ENCODE measurements at places on chromosomes 12 and 14.
A peak's percentile ranks its signal among the peaks of the same experiment; 100 is the strongest.

DNA sequence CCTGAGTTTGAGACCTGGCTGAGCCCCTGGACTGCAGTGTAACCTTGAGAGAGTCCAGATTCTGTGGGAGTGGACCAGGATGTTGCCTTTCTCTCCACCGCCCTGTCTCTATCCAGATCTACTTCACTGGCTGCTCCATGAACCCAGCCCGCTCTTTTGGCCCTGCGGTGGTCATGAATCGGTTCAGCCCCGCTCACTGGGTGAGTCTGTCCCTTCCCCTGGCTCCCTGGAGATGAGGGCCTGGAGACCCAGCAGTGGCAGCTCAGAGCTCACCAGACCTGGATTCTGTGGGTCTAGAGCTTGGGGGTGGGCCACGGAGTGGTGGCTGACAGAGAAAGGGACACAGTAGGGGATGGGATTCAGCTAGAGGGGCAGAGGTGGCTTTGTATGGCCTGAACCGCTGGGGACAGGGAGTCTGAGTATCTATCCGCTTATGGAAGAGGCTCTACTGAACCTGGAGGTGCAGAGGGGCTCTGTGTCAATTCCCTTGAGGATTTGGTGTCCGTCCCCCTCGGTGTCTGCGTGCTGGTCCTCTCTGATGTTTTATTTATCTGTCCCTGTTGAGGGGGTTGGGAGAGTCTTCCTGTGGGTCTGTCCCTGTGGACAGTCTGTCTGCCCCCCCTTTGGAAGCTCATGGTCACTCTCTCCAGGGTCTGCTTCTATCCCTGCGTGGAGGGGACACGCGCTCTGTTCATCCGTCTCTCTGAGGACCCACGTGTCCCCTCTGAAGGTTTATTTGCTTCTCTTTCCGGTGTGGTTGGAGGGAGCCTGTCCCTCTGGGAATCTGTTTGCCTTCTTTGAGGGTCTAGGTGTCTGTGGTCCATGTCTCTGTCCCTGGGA is 2.5 kb downstream of the AQP5 start:
- no peak for DNase-seq

DNA sequence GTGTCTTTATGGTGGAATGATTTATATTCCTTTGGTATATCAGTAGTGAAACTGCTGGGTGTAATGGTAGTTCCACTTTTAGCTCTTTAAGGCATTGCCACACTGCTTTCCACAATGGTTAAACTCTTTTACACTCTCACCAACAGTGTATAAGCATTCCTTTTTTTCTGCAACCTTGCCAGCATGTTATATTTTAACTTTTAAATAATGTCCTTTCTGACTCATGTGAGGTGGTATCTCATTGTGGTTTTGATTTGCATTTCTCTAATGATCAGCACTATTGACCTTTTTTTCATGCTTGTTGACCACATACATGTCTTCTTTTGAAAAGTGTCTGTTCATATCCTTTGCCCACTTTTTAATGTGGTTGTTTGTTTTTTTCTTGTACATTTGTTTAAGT is 142.5 kb downstream of the MSRB3 start:
- DNase-seq, result no peak

GRCh38 chr12:66144791-66145754 is 14.5 kb upstream of the LLPH start:
- peak; percentile 2 for DNase-seq

DNA sequence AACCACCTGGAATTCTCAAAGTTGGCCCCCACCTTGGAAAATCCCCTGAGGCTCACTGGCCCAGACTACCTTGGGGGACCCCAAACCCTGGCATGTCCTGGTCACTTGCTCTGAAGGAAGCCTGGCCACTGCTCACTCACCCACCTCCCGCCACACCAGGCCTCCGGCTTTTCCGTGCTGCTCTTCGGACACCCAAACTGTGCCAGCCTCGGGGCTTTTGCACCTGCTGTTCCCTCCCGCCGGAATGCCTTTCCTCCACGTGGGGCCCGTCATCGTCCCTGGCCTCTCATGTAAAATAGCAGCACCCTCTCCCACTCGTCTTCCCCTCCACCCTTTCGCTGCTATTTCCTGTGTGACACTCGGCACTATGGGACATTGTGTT is 87.2 kb upstream of the NCOR2 start:
- DNase-seq, result no peak

DNA sequence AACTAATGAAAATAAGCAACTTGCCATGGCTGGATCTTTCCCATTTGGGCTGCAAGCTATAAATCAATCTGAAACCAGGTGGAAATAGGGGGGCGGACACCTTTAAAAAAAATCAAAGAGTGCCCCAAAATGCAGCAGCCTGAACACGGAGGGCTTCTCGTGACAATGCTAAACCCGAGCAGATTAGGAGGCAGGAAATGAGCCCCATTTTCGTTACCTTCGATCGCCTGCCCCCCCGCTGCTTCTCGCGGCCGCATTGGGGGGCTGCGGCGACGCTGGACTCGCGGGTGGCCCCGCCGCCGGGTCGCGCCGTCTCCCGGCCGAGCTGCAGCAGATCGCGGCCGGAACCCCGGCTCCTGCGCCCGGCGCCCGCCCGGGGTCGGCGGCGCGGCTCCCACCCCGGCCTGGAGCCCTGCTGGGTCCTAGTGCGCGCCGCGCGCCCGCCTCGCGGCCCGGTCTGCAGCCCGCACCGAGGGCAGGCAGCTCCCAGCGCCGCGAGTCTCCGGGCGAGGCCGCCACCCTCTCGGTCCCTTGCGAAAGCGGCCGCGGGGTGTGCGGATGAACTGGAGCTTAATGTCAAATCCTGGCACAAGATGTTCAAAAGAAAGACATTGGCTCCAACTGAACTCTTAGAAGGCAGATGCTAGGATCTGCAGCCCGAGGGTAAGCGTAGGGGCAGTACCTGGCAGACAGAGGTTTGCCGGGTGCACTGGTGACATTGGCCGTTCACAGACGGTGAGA is 201.9 kb upstream of the FOXN3 start:
- DNase-seq, result peak; percentile 14

DNA sequence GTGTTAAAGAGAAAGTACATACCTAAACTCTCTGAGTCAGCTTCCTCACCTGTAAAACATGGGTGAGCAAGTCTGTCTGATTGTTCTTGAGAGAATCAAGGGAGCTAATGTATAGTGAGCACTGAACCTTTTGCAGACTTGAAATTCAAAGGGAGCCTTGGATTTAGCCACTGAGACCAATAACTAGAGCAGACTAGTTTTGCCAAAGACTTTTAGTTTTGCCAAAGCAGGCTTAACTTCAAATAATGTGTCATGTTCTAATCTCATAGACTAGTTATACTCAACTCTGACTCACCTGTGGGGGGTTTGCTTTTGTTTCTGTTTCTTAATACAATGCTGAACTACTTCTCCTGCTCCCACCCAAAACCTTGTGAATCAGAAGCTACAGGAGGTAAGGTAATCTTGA is 123.7 kb downstream of the SLC25A21 start:
- DNase-seq, result no peak

GRCh38 chr14:22821193-22822015 is 6.2 kb upstream of the SLC7A7 start:
- no peak for DNase-seq

- no peak for DNase-seq
Measured at GRCh38 chr12:52774629-52775250, 2.4 kb downstream of the KRT76 start.

- DNase-seq, result no peak
Measured at GRCh38 chr14:96538097-96538989, 36.2 kb downstream of the PAPOLA start.

GRCh38 chr14:72292689-72293024 is 360.4 kb downstream of the RGS6 start:
- no peak for DNase-seq

DNA sequence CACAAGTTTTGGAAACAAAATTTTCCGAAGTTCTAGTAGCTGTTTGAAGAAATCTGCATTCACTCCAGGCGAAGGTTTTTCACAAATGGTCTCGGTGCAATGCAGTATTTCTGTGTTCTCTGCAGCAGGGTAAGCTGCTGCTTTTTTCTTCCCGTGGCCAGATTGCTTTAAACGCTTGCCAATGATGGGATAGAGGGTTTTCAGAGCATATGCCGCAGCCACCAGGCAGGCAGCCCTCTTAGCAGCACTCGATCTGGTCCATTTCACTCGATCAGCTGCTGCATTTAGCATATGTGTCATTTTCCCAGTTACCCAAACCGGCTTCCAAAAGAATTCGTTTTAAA is 315 bp downstream of the ABCD2 start:
- no peak for DNase-seq

- DNase-seq, result no peak
Measured at GRCh38 chr12:14960548-14961465, 594 bp downstream of the ARHGDIB start.

- DNase-seq, result no peak
Measured at GRCh38 chr12:63777340-63777739, 2.4 kb upstream of the RXYLT1 start.

- DNase-seq, result no peak
Measured at GRCh38 chr12:67333649-67334048, 64.5 kb downstream of the CAND1 start.

GRCh38 chr14:65470404-65470880 is 57.9 kb downstream of the FUT8 start:
- no peak for DNase-seq

DNA sequence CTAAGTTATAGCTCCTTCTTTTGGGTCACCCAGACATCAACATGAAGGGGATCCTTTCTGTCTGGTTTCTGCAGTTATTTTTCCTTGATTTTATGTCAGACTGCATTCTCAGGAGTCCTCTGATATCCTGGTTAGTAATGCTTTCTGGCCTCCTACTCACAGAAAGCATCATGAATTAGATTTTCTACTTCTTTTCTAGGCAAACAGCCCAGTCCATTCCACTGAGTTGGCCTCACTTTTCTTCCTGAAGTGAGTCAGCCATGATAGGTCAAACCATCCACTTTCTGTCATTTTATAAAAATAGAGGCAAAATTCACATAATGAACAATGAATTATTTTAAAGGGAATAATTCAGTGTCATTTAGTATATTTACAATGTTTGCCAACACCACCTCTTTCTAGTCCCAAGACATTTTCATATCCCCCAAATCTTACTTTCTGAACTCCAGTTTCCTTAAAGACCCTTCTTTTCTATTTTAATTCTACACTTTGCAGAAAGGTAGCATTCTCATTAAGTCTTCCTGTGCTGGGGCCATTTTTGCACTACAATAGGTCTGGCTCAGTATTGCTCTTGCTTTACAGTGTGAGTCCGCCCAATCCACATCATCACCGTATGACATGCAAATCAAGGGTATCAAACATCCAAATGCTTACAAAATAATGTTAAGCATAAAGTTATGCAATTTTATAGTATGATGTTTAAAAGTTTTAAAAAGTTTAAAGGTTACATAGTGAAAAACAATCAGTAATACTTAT is 95.1 kb downstream of the UNC79 start:
- DNase-seq, result no peak

- DNase-seq, result no peak
Measured at GRCh38 chr12:106171117-106171750, 32.5 kb upstream of the NUAK1 start.

DNA sequence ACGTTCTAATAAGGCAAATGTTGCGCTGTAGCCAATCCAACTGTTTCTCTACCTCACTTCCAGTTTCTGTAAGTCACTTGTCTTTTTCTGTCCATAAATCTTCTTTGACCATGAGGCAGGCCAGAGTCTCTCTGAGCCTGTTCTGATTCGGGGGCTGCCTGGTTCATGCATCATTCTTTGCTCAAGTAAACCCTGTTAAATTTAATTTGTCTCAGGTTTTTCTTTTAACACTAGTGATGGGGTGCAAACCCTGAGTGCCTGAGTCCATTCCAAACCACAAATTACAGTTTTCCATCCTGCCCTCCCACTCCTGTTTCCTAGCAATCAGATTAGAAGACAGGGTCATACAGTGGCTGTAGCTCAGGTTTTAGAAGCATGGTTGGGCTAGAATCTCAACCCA is 41.9 kb downstream of the VWF start:
- DNase-seq, result no peak

- DNase-seq, result no peak
Measured at GRCh38 chr12:52788876-52789636, 6.9 kb downstream of the KRT3 start.

- peak; percentile 10 for DNase-seq
Measured at GRCh38 chr14:65961004-65961403, 525.2 kb upstream of the CCDC196 start.

DNA sequence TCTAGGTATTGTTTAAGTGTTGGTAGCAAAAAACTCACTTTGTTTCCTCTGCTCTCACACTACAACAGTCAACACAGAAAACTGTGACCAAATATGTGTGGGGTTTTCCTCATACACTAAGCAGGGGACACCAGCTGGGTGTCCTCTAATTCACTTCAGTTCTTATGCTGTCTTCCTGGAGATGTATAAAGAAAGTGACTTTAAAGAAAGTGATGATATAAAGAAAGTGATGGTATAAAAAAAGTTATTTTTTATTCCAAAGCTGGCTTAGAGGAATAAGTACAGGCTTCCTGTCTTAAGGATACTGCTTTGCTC is 31.4 kb downstream of the TDP1 start:
- no peak for DNase-seq

- DNase-seq, result no peak
Measured at GRCh38 chr14:24888532-24888931, 161.4 kb downstream of the STXBP6 start.

DNA sequence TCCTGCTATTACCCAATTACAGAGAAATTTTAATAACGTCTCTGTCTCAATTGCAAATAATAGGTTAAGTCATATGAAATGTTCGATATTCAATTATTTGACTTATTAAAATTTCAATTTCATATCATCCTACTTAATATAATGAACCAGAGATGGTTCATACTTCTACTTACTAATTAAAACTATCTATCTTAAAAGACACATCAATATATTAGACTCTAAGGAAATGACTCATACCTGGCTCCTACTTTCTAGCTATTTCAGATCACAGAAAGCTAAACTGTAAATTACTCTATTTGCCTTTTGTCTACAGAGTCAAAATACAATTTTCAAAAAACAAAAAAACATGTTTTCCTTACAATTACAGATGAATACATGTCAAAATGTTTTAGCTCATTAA is 99.6 kb downstream of the CAPZA3 start:
- DNase-seq, result no peak

DNA sequence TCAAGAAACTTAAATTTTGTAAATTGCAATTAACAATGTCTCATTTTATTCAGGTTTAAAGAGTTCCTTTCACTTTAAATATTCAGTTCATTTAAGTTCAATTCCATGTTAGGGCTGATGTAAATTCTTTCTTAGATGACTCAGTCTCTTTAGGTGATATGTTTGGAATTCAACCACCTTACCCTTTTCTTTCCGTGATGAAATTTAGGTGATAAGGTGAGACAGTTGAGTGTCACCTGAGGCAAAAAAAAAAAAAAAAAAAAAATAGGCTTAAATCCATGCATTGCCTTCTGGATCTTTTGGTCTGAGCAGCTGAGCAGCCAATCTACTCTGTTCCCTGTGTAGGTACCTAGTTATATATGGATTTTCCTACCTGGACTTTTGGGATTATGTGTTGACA is 299.5 kb downstream of the DAD1 start:
- no peak for DNase-seq

DNA sequence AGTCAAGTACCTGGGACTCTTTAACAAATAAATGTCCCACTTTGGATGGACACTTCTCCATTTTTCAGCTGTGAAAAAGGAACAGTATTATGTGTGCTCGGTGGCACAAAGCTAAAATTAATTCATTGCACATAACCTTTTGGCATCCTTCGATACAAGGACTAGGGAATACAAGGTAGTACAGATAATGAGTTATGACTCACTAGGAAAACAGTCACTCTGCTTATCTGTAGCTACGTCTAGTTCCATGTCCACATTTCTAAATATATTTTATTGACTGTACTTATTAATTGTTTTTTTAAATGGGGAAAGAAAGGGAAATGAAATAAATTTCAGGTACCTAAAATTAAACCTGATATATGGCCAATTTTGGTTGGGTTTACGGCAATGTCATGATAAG is 35.2 kb upstream of the RIC8B start:
- no peak for DNase-seq

All from NCI-H1436 (cell line).